Muscle of leg (tissue), 16 donors: ENCODE measurements at places on chromosomes 4 and X. TPM values are rescaled to one million over a fixed set of nuclear protein-coding genes. Genes with fewer than 3 reads are reported as not detected.

ADH1B gene
- polyA plus RNA-seq, result 5.0 TPM

NKAP gene
- 9.2 TPM for polyA plus RNA-seq

GLRA2 gene
- 0.07 TPM for polyA plus RNA-seq

SPP1 gene
- polyA plus RNA-seq, result 169 TPM

KIF4A gene
- polyA plus RNA-seq, result 11.0 TPM

CSN1S1 gene
- not detected for polyA plus RNA-seq

SMIM10L2A gene
- polyA plus RNA-seq, result 1.9 TPM

IDH3G gene
- 61.0 TPM for polyA plus RNA-seq

GRCh38 chrX:134633832-134634231, 24.4 kb downstream of the PLAC1 start:
- no peak for DNase-seq

DNA sequence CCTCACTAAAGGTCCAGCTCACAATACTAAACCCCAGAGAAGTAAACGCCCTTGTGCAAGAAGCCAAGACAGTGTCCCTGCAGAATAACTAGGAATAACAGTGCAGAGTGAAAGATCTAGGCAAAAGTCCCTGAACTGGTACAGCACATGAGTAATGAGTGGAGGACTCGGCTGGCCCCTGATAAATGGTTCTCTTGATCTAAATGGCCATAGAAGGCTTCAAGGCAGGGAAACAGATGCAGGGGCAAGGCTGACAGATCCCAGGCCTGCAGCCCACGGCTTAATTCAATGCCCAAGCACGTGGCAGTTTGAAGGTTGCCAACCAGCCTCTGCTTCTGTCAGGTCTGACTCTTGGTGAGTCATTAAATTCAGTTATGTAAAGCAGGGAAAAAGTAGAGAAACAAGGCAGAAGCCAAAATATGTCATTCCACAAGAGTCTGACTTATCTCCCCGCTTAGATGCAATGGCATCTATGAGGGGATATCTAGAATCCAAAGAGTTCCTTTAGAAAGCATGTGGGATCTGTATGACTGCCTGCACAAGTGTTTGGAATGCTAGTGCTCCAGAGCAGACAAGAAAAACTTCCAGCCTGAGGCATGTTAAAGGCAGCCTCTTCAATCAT, 121.3 kb downstream of the PRDM5 start:
- peak; percentile 54 for DNase-seq

DNA sequence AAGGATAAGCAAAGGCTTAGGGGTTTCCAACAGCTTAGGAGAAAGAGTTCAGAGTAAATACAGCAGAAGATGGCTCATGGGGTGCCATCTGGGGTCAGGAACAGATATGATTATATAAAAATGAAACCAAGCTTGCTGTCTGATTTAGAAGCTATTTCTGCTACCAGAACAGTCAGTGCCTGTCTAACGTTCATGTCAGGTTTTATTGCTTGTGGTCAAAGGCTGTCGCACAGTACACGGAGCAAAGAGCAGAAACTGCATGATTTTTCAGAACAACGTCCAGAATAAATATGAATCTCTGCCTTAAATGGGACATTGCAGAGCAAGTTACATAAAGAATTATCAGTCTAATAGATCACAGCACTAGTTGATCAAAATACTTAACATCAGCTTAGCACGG, 17.4 kb downstream of the CETN2 start:
- DNase-seq, result no peak

DNA sequence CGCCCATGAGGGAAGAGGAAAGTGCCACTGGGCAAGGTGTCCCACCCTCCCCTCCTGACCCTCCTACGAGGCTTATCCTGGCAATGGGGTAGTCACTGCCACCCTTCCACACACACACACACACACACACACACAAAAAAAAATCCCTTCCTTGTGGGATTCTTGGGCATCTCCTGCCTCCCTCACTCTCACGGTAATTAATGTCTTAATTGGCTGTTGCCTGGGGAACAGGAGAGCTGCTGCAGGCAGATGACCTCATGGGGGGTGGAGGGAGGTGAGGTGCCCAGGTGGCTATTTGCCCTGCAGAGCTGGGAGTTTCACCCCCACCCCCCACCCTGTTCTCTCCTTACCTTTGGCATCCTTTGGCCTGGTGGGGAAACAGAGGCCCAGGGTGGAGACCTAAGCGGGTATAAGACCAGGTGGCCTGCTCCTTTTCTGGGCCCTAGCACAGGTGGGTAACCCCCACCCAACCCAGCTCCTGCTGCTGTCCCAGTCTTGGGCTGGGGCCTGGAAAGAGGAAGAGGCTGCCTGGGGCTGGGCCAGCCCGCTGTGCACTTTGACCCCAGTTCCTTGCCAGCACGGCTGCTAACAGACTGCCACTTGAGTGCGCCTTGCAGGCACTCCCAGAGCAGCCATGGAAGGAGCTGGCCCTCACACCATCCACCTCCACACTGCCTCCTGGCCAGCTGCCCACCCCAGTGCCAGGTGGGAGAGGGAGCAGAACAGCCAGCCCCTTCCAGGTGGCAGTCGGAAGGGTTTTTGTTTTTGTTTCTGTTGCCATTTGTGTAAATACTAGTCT, 12.6 kb downstream of the EFNB1 start:
- no peak for DNase-seq

DNA sequence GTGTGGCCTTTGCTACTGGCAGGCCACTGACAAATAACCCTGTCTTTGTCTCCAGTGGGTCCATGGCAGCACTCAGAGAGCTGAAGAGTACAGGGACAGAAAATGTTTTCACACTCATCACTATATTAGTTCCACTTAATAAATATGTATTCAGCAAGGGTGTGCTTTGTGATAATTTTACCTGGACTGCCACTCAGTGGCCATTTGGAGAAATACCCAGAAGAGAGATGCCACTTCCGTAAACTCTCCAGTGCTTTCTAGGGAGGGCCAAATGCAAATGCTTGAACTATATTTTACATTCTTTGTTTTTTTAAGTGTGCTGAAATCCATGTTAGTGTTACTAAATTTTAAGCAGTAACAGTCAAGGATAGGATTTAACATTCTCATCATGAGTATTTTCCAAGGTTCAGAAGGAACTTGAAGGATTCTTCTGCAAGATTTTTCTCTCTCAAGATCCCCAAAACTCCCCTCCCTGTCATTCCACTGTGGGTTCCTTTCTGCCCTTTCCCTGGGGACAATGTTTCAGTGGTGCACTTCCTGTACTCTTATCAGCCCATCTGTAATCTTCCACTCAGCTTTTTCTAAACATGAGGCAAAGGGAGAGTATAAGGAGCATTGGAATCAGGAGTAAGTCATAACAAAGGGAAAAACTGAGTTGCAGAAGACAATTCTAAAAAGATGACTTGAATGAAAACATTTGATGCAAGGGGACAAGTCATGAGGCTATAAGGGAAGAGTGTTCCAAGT, 46.0 kb downstream of the TFDP3 start:
- peak; percentile 8 for DNase-seq

DNA sequence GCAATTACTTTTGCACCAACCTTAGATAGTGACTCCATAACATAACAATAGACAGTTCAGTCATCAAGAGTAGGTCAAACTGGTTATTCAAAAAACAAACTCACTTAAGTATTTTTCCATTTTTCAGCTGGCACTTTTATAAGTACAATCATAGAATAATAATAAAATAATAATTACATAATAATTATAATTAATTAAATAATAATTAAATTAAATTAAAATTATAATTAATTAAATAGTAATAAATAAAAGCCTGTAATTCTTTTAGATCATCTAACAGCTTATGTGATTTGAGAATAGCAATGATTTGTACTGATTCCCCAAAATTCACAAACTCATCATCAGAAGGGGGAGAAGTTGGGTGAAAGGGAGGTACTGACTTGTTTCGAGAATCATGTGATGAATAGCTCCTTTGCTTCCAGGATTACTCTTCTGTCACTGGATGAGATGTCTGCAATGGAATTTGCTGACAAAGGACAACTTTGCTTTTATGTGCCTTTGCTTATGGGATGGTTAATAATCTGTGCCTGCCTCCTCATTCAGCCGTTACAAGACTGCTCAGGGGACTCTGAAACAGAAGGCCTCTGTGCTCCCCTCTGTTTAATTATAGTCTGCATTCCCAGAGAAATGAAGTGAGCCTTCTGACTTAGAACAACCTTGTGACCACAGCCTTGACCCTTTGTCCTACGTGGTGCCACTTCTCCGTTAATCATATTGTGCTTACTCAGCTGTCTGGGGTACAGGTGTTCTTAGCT, 104.8 kb upstream of the ENPEP start:
- no peak for DNase-seq

DNA sequence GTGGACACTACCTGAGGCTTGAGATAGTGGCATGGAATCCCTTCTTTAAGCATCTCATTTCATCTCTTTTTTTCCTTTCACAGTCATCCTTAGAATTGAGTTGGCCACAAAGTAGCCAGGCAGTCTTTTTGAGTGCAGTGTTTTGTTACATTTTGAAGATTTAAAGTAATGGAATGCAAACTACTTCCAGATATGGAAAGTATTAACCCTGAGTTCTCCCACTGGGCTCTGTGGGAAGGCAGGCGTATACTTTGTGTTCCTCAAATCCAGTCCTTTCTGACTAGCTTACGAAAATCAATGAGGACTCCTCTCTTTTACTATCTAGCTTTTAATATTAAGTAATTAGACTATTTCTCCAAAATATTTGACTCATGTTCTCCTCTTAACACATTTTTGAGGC, 29.9 kb downstream of the PCDH10 start:
- DNase-seq, result peak; percentile 22

- DNase-seq, result peak; percentile 78
These were observed 126.7 kb upstream of the VCX2 start for GRCh38 chrX:8297766-8298165.

- DNase-seq, result no peak
These were observed 136.3 kb downstream of the RASL11B start for GRCh38 chr4:52998413-52998812.

DNA sequence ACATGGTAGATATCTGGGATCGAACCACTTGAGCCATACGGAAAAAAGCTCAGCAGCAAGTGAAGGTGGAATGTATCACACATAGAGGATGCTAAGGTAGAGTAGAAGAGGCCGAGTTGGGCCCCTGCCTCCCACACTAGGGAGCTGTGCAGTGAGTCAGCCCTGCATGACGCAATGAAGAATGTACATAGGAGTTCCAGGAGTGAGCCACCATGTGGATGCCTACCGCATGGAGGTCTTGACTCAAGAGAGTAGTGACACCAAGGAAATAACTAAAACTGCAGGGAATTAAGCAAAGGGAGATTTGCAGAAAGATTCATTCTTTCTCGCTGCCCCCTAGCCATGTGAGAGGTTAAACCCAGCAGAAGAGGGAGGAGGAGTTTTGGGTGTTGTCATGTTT, 389.6 kb upstream of the IGFBP7 start:
- no peak for DNase-seq

DNA sequence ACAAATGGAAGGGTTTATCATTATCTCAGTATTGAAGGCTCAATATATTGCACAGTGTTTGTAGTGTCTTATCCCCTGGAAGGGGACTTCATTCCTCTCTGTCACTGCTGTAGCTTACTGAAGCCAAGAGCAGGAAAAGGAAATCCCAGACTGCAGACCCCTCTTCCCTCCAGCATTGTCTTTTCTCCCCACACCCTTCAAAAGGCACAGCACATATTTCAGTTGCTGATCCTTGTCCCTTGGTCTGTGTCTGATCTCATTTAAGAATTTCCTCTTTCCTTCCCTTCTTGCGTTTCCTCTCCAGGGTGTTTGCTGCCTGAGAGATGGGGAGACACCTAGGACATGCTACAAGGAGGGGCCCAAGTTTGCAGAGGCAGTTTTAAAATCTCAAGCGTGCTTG, 40.1 kb downstream of the STIM2 start:
- no peak for DNase-seq
